ENCODE measurements at places on chromosomes 11 and 22.
A peak's percentile ranks its signal among the peaks of the same experiment; 100 is the strongest.

DNA sequence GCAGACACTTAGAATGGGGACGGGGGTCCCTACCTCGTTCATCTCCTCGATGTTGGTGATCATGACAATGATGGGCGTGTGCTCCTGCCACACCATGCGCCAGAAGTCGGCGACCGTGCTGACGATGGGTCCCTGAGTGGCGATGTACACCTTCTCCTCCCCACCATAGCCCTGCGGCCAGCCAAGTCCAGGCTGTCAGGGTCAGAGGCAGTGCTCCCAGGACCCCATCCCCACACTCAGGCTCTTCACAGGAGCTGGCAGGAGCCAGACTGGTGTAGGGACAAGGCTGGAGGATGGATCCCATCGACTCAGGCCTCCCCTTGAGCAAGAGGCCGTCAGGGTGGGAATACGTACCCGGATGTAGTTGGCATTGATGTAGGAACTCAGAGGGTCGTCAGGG is 7.2 kb upstream of the IGSF22 start:
- H3K27ac ChIP-seq: no peak overlapping the region
- H3K36me3 ChIP-seq: no peaks in the 10 kb centered on the region
- no peak for DNase-seq
- H3K4me3 ChIP-seq: no peak overlapping the region
- H3K27me3 ChIP-seq: peaks cover 8% of the 10 kb centered on the region
- peaks cover 14% of the 10 kb centered on the region for H3K4me1 ChIP-seq

DNA sequence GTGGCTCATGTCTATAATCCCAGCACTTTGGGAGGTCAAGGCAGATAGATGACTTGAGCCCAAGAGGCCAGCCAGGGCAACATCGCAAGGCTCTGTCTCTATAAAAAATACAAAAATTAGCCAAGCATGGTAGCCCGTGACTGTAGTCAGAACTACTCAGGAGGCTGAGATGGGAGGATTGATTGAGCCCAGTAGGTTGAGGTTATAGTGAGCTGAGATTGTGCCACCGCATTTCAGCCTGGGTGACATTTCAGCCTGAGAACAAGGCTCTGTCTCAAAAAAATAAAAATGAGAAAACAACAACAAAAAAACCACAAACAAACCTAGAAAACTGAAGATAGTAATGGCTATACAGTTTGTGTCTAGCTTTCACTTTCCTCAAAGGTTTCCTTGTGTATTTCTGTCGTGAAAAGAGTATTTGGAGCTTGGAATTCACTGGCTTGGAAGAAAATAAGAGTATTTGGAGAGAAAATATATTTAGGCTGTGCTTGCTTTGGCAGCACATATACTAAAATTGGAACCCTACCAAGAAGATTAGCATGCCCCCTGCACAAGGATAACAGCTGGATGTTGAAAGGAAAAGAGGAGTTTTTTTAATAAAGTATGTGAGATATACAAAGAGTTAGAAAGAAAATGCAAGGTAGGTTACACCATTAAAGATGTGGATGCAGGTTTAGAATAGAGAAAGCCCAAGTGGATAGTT is 3.9 kb upstream of the BIRC3 start:
- H3K27me3 ChIP-seq: peaks cover 4% of the 10 kb centered on the region
- DNase-seq: no peak
- H3K4me3 ChIP-seq: peak overlapping the region; percentile 72
- H3K27ac ChIP-seq: peak overlapping the region; percentile 96
- peaks cover 44% of the 10 kb centered on the region for H3K4me1 ChIP-seq
- H3K36me3 ChIP-seq: peaks cover 10% of the 10 kb centered on the region

DNA sequence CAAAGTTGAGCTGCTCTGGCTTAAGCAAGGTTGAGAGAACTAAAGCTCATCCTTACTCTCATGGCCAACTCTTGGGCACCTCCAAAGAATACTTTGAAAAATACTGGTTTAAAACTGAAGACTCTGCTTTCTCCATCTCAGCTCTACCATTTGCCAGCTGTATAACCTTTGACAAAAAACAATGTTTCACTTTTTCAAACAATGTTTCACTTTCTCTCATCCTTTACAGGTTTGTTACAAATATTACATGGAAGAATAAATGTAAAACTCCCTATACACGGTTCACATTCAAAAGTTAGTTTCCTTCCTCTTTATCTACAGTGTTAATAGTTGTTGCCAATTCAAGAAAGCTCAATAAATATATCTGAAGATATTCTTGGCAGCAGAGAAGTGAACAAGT is 19.2 kb downstream of the AMBRA1 start:
- no peak overlapping the region for H3K27ac ChIP-seq
- no peaks in the 10 kb centered on the region for H3K36me3 ChIP-seq
- no peak overlapping the region for H3K4me3 ChIP-seq
- H3K4me1 ChIP-seq: peaks cover 27% of the 10 kb centered on the region

DNA sequence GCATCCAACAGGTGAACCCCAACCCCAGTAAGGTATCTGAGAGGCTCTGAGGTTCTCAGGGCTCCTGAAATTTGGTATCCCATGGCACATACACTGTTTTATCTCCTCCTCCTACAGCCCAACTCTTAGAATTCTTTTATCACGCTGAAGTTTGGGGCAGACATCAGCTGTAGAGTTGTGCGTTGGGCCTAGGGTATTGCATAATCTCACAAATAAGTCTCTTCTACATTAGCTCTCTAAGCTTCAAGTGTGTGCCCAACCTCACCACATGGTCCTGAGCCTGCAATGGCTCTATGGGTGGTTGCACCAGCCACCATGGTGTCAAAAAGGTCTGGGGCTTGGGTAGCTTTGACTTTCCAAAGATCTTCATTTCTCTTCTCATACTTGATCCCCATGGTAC is 603.0 kb downstream of the BUD13 start:
- H3K27me3 ChIP-seq: peaks cover 10% of the 10 kb centered on the region
- peaks cover 3% of the 10 kb centered on the region for H3K4me1 ChIP-seq
- H3K27ac ChIP-seq: no peak overlapping the region
- H3K36me3 ChIP-seq: no peaks in the 10 kb centered on the region
- no peak for DNase-seq

- H3K4me3 ChIP-seq: no peak overlapping the region
- H3K27ac ChIP-seq: no peak overlapping the region
- H3K4me1 ChIP-seq: no peaks in the 10 kb centered on the region
Measured at GRCh38 chr22:49046546-49047361, 780.9 kb downstream of the BRD1 start.

- no peak overlapping the region for H3K27ac ChIP-seq
- no peak for DNase-seq
- H3K36me3 ChIP-seq: peaks cover 6% of the 10 kb centered on the region
- H3K27me3 ChIP-seq: no peaks in the 10 kb centered on the region
- peaks cover 30% of the 10 kb centered on the region for H3K4me1 ChIP-seq
- H3K4me3 ChIP-seq: no peak overlapping the region
Measured at GRCh38 chr11:2553886-2554285, 109.1 kb downstream of the KCNQ1 start.

DNA sequence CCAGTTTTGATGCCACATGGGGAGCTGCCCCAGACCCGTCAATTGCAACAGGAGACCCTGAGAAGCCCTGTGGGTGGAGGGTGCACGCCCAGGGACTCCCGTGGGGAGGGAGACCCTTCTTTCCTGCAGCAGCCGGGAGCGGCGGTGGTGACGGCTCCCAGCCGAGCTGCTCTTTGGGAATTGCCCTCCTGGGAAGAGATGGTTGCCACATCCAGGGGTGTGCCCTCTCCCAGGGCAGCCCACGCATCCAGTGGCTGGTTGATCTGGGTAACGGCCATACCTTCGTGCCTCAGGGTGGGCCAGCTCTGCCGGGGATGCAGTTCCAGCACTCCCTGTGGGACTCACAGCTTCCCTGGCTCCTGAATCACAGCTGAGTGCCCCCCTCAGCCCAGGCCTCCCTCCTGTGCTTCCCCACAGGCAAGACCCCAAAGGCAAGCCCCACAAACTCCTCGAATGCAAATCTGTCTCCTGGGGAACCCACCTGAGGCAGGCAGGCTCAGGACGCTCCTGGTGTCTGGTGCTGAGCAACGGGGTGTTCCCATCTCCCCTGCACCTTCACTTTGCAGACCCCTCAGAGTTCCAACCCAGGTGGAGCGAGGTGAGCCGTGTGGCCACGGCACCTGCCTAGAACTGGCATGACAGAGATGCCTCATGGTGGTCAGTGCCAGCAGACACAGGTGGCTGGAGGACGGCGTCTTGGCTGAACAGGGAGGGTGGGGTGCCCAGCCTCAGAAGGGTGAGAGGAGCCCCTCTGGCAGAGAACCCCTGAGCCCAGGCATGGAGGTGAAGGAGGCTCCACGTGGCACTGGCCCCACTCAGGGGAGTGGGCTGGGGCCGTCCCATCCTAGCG is 1027.4 kb downstream of the BRD1 start:
- no peak overlapping the region for H3K4me3 ChIP-seq
- H3K36me3 ChIP-seq: no peaks in the 10 kb centered on the region
- no peaks in the 10 kb centered on the region for H3K4me1 ChIP-seq
- no peak for DNase-seq
- no peak overlapping the region for H3K27ac ChIP-seq

GRCh38 chr22:45435544-45436139 is 22.1 kb downstream of the RIBC2 start:
- peaks cover 10% of the 10 kb centered on the region for H3K4me1 ChIP-seq
- peak overlapping the region; percentile 55 for H3K27ac ChIP-seq
- peak overlapping the region; percentile 12 for H3K4me3 ChIP-seq

- H3K27ac ChIP-seq: no peak overlapping the region
- H3K4me3 ChIP-seq: no peak overlapping the region
- H3K36me3 ChIP-seq: no peaks in the 10 kb centered on the region
Measured at GRCh38 chr22:27793576-27793975, 8.0 kb downstream of the MN1 start.

DNA sequence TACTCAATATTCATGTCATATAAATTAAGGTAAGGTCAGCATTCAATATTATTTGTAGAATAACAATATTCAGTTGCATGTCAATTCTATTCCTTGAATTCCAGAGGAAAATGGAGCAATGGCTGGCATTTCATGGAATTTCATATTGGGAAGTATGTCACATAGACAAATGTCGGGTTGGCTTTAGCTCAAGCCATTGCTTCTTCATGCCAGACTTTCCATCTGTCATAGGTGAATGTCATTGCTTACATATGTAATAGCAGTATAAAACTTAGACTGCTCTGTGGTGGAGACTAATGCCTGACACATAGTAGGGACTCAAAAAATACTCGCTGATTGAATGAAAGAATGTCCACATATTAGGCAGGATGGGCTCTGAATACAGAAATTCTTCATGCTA is 509.6 kb upstream of the CHORDC1 start:
- no peak overlapping the region for H3K4me3 ChIP-seq
- no peaks in the 10 kb centered on the region for H3K27me3 ChIP-seq
- no peaks in the 10 kb centered on the region for H3K36me3 ChIP-seq
- DNase-seq: no peak
- no peak overlapping the region for H3K27ac ChIP-seq
- no peaks in the 10 kb centered on the region for H3K4me1 ChIP-seq

DNA sequence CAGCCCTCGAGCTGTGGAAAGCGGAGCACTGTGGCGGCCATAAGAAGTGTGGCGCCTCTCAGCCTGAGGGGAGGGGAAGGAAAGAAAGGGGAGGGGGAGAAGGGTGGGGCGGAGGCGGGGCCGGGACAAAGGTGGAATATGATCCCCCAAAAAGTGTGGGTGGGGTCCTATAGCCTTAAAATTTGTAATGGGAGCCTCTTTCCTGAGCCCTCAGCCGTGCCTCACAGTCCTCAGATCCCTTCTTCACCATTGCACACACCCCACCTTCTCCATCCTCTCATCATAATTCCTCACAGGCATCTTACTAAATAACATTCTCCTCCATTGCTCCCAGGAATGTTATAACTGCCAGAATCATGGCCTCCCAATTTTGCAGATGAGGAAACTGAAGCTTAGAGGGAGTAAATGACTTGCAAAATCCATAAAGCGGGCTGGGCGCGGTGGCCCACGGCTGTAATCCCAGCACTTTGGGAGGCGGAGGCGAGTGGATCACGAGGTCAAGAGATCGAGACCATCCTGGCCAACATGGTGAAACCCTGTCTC is 600 bp upstream of the RAB6A start:
- no peaks in the 10 kb centered on the region for H3K36me3 ChIP-seq
- DNase-seq: no peak
- H3K27me3 ChIP-seq: peaks cover 10% of the 10 kb centered on the region

- peaks cover 17% of the 10 kb centered on the region for H3K27me3 ChIP-seq
- no peaks in the 10 kb centered on the region for H3K36me3 ChIP-seq
- no peaks in the 10 kb centered on the region for H3K4me1 ChIP-seq
- no peak for DNase-seq
- no peak overlapping the region for H3K4me3 ChIP-seq
- H3K27ac ChIP-seq: no peak overlapping the region
Measured at GRCh38 chr11:35541621-35542375, 16.4 kb upstream of the PAMR1 start.

GRCh38 chr11:105073456-105074165 is 28.5 kb upstream of the CARD16 start:
- no peak overlapping the region for H3K27ac ChIP-seq
- DNase-seq: no peak
- H3K36me3 ChIP-seq: no peaks in the 10 kb centered on the region
- H3K4me1 ChIP-seq: no peaks in the 10 kb centered on the region

- DNase-seq: no peak
- H3K4me3 ChIP-seq: no peak overlapping the region
- H3K36me3 ChIP-seq: no peaks in the 10 kb centered on the region
- peaks cover 30% of the 10 kb centered on the region for H3K27me3 ChIP-seq
Measured at GRCh38 chr11:36151933-36152580, 137.2 kb downstream of the COMMD9 start.

DNA sequence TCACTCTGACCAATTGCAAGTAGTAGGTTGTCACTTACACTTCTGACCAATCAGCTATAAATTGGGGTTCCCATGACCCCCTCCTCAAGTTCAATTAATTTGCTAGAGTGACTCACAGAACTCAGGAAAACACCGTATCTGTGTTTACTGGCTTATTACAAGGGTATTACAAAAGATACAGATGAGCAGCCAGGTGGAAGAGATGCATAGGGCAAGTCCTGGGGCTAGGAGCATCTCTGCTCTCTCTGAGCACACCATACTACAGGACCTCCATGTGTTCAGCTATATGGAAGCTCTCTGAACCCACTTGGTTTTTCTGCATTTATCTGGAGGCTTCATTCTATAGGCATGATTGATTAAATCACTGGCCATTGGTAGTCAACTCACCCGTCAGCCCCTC is 11.3 kb upstream of the GRK3 start:
- H3K36me3 ChIP-seq: no peaks in the 10 kb centered on the region
- DNase-seq: no peak
- peaks cover 45% of the 10 kb centered on the region for H3K4me1 ChIP-seq
- H3K27ac ChIP-seq: no peak overlapping the region
- H3K27me3 ChIP-seq: no peaks in the 10 kb centered on the region

GRCh38 chr11:33347490-33348125 is 90.4 kb downstream of the HIPK3 start:
- DNase-seq: peak; percentile 60
- peaks cover 8% of the 10 kb centered on the region for H3K4me1 ChIP-seq
- no peak overlapping the region for H3K4me3 ChIP-seq
- peaks cover 16% of the 10 kb centered on the region for H3K36me3 ChIP-seq

- no peaks in the 10 kb centered on the region for H3K27me3 ChIP-seq
- no peak overlapping the region for H3K4me3 ChIP-seq
- H3K4me1 ChIP-seq: no peaks in the 10 kb centered on the region
- DNase-seq: no peak
Measured at GRCh38 chr11:17333799-17334586, 17.6 kb upstream of the NCR3LG1 start.

GRCh38 chr22:49663823-49664222 is 163.8 kb downstream of the BRD1 start:
- no peak overlapping the region for H3K4me3 ChIP-seq
- no peak for DNase-seq
- no peaks in the 10 kb centered on the region for H3K36me3 ChIP-seq
- H3K4me1 ChIP-seq: peaks cover 6% of the 10 kb centered on the region

- peaks cover 9% of the 10 kb centered on the region for H3K27me3 ChIP-seq
- H3K36me3 ChIP-seq: no peaks in the 10 kb centered on the region
- H3K4me3 ChIP-seq: no peak overlapping the region
- H3K27ac ChIP-seq: no peak overlapping the region
Measured at GRCh38 chr11:9347100-9347499, 32.7 kb upstream of the TMEM41B start.

Data from naive B cell (primary cell).